ENCODE measurements at places on chromosomes 3 and 15.

GRCh38 chr3:68880632-68881031 is 51.7 kb downstream of the TAFA4 start:
- DNase-seq = no peak

GRCh38 chr3:112799946-112800345 is 46.7 kb downstream of the CD200R1L start:
- no peak for DNase-seq

- DNase-seq = peak; percentile 18
These were observed 95.5 kb downstream of the ST6GAL1 start for GRCh38 chr3:187025656-187026316.

- DNase-seq = no peak
These were observed 15.3 kb downstream of the PLOD2 start for GRCh38 chr3:146145642-146146041.

- DNase-seq = no peak
These were observed 786.7 kb upstream of the CFAP20DC start for GRCh38 chr3:59836531-59836930.

- DNase-seq = no peak
These were observed 129.4 kb upstream of the SLC24A5 start for GRCh38 chr15:47991357-47991756.

DNA sequence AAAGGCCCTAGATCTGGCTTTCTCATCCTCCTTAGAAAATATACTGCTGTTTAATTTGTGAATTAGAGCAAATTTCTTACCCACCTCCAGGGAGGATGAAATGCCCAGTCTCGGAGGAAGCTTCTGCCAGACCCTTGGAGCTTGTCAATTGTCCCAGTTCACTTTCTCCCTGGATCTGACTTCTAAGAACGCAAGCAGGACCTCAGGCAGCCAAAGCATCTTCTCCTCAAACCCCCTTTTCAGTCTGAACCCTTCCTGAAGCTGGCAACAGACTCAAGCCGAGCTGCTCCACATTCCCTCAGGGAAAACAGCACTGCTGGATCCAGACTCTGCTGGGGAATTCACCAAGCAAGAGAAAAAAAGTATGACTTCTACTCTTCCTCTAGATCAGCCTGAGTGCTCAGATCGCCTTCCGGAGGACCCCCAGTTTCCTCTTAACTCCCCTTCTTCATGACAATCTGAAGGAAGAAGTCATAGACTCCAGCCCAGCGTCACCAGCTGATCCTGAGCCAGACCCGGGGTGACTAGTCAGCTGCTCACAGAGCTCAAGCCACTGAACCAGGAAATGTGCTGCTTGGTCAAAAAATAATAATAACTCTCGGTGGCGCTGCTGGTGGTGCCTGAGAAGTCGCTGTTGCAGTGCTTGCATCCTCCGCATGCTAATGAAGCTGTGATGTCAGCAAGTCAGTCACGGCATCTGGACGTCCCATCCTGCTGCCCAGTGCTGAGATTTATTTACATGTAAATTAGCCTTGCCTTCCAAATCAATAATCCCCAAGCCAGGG is at the start of gene PRICKLE2:
Gene PRICKLE2 (minus strand): TSS at position 641 of the 785 bp plus-strand sequence. CDS start 26,539 bp downstream, outside the sequence.
- DNase-seq = peak; percentile 72

DNA sequence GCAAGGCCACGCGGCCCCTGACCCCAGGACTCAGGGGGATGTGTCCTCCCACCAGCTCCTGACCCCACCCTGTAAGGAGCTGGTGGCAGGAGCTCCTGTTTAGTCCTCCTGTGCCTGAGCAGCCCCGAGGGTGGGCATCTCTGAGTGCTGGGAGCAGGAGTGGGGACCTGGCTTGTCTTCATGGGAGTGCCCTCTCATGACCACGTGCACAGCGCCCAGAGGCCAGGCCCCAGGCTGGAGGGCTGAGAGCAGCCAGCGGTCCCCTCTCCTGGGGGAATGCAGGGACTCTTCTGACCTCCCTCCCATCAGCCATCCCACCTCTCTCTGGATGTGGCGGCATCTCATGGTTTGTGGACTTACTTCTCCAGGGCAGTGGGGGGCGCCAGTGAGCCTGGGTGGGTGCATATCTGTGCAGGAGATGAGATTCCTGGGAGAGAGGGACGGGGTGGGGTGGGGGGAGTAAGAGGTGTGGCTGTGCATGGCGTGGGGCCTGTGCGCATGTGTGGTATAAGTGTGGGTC is 205.6 kb downstream of the TBC1D2B start:
- no peak for DNase-seq

- peak; percentile 21 for DNase-seq
These were observed 83.1 kb upstream of the SETMAR start for GRCh38 chr3:4220065-4220464.

GRCh38 chr3:54069961-54070360 is 52.4 kb upstream of the CACNA2D3 start:
- no peak for DNase-seq

DNA sequence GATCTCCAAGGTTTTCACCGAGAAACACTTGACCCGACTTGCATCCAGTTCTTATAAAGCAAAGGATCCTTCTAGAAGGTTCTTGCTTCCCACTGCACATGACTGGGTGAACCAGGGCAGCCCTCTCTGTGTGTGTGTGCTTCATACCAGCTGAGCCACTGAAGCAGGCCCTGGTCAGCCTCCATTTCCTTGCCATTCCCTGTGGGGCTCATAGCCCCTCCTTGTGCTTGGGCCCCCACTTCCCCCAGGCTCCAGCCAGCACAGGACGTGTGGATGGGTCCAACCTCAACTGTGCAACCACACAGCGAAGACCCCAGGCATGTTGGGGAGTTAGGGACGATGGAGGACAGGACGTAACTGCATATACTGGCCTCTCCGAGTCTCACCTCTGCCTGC is 15.5 kb downstream of the KLF15 start:
- no peak for DNase-seq

DNA sequence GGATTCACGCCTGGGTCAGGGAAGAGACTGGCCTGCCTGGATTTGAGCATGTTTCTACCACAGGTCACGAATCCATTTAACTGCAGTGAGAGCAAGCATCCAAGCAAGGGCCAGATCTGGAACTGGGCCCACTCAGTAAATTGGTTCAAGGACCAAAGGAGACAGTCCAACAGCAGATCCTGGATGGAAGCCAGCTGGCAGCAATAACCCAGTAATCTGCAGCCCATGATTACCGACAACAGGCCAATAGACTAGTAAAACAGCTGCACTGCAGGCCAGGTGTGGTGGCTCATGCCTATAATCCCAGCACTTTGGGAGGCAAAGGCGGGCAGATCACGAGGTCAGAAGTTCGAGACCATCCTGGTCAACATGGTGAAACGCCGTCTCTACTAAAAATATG is 11.8 kb downstream of the SAMD7 start:
- no peak for DNase-seq

DNA sequence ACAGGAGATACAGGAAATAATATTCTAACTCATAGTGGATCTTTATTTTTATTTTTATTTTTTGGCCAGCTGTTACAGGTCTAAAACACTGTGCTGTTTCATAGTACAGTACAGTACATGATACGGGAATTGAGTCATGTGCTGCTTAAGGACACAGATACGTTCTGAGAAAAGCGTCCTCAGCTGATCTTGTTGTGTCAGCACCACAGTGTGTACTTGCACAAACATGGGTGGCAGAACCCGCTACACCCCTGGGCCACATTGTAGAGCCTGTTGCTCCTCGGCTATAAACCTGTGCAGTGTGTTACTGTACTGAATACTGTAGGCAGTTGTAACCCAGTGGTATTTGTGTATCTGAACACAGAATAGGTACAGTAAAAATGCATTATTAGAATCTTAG is 183.4 kb downstream of the OR4M2 start:
- DNase-seq = no peak

DNA sequence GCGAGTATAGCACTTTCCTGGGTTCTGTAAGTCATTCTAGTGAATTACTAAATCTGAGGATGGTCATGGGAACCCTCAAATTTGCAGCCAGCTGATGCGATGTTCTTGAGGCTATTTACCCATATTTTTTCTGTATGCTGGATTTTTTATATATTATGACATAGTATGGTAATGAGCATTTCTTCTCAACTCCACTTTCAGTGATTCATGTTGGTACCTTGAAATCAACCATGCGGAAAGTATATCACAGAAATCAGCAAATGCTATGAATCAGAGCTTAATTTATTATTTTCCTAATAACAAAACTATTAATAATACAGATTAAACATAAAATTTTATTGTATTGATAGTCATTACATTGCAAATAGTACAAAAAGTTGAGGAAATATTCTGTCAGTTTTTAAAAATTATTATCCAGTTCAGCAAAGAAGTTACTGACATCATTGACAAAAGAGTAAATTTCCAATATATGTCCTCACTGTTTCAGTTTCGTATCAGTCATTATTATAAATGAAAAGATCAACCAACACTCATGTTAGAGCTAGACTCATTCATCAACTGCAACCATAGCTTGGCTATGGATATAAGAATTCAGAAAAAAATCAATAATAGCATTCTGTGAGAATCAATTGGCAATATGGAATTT is 164.3 kb upstream of the SETMAR start:
- DNase-seq = no peak

- DNase-seq = no peak
These were observed 229.5 kb downstream of the TUSC7 start for GRCh38 chr3:116939091-116939490.

DNA sequence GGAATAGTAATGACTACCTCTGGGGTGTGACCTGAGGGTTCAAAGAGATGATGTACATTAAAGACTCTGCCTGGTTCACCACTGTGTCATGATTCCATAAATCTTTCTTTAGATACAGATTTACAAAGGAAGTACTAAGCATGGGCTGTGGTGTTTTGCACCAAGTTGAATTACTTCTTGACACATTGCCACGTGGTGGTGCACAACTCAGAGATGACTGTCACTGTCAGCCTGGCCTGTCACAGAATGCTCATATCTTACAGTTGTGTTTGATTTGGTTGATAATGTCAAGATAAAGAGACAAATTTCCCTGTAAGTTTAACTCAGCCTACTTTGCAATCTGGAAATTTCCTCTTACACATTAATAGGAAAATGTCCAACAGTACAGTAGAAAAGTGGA is 3.2 kb downstream of the CTDSPL start:
- DNase-seq = no peak

- no peak for DNase-seq
These were observed 508.5 kb upstream of the ATP11B start for GRCh38 chr3:182284793-182285192.

DNA sequence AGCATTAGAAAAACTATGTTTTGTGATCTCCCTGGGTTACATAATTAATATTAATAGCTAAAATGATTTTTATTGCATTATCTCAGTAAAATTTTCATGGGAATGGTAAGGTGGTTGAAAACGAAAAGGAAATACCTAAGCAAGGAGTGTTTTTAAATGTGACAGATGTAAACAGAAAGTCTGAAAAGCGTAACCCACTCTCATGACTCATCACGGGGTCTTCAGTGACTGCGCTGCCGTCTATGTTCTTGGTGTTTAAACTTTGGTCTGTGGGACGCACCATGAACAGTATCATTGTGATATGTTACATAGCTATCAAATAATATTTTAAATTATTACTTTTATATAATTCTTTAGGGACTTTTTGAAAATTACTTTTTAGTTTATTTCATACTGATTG is 19.8 kb downstream of the LRCH3 start:
- DNase-seq = no peak

- DNase-seq = no peak
These were observed 89.6 kb upstream of the MYZAP start for GRCh38 chr15:57502116-57502515.

DNA sequence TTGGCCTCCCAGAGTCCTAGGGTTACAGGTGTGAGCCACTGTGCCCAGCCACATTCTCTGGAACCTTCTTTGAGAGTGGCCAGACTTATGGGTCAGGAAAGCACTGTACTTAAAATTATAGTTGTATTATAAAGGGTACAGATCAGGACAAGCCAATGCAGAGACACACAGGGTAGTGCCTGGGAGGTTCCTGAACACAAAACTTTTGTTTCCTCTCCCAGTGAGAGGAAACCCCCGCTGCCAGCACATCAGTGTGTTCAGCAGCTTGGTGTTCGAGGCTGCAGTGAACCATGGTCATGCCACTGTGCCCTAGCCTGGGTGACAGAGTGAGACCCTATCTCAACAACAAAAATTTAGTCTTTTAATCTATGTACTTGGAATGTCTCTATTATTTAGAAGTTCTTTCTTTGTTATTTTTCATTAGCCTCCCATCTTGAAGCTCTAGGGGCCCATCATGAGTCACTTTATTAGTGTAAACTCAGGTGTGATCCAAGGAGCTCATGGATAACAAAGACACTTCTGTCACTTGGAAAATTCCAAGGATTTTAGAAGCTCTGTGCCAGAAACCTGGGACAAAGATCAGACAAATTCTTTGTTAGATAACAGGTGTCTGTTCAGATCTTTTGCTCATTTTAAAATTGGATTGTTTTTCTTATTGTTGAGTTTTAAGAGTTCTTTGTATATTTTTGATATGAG is 7.8 kb downstream of the BLOC1S6 start:
- no peak for DNase-seq

GRCh38 chr3:121793078-121793477 is 41.8 kb downstream of the IQCB1 start:
- no peak for DNase-seq

- DNase-seq = no peak
These were observed 48.3 kb downstream of the MITF start for GRCh38 chr3:69787436-69788168.

- no peak for DNase-seq
These were observed 91.8 kb downstream of the TOP2B start for GRCh38 chr3:25572919-25573385.

- no peak for DNase-seq
These were observed 102.8 kb upstream of the NMNAT3 start for GRCh38 chr3:139780593-139780992.

DNA sequence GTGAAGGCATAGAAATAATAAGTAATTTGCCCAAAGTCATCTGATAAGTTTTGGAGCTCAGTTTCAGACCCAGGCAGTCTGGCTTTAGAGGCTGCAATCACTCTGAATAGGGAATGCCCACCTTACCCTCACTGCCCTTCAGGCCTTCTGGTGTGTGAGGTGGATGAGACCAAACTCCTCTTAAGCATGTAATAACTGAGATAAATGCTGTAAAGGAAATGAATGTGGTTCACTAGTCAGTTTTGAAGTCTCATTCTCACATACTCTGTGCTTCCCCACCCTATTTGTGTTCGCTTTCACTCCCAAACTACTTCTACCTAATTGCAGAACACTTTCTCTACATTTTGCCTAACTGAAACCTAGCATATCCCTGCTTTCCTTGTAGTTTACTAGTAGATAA is 144.1 kb downstream of the FILIP1L start:
- DNase-seq = no peak

DNA sequence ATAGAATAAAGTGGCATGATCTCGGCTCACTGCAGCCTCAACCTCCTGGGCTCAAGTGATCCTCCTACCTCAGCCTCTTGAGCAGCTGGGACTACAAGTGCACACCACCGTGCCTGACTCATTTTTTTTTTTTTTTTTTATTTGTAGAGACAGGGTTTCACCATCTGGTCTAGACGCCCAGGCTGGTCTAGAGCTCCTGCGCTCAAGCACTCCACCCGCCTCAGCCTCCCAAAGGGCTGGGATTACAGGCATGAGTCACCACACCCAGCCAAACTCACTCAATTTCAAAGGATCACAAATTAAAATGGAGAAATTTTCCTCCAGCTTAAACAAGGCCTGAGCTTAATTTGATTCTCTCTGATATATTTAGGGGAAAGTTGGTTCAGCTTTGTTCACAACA is 27.3 kb upstream of the NMB start:
- no peak for DNase-seq

GRCh38 chr15:92904722-92905571 is 4.8 kb downstream of the CHD2 start:
- no peak for DNase-seq
